ENCODE measurements at places on chromosomes 3 and 15. TPM values are rescaled to one million over a fixed set of nuclear protein-coding genes. Genes with fewer than 3 reads are reported as not detected.

The TMIE gene
- 0.61 TPM for polyA plus RNA-seq

The LIPH gene
- 0.09 TPM for polyA plus RNA-seq

The RBMS3 gene
- 8.8 TPM for polyA plus RNA-seq

The P3H2 gene
- 7.7 TPM for polyA plus RNA-seq

The MITF gene
- 1.2 TPM for polyA plus RNA-seq

The PDZRN3 gene
- 1.9 TPM for polyA plus RNA-seq

The BTLA gene
- 12.8 TPM for polyA plus RNA-seq

The MCF2L2 gene
- polyA plus RNA-seq, result 0.61 TPM

The NR2C2 gene
- polyA plus RNA-seq, result 7.8 TPM

The DUOXA2 gene
- 0.06 TPM for polyA plus RNA-seq

The LINGO1 gene
- 1.2 TPM for polyA plus RNA-seq

The CHRFAM7A gene
- polyA plus RNA-seq, result 0.91 TPM

The SERINC4 gene
- polyA plus RNA-seq, result 0.09 TPM

The GASK1A gene
- 1.6 TPM for polyA plus RNA-seq

The COL7A1 gene
- 39.7 TPM for polyA plus RNA-seq

The SORD gene
- polyA plus RNA-seq, result 2.6 TPM

The FBXO40 gene
- not detected for polyA plus RNA-seq

The RAD51 gene
- polyA plus RNA-seq, result 0.72 TPM

The GABRG3 gene
- 0.17 TPM for polyA plus RNA-seq

The SAMD7 gene
- polyA plus RNA-seq, result 0.04 TPM

The RLBP1 gene
- polyA plus RNA-seq, result not detected

The CNTN4 gene
- 0.56 TPM for polyA plus RNA-seq

The ADIPOQ gene
- 0.12 TPM for polyA plus RNA-seq
